ENCODE measurements at places on chromosomes 16 and 17. TPM values are rescaled to one million over a fixed set of nuclear protein-coding genes. Genes with fewer than 3 reads are reported as not detected.

DNA sequence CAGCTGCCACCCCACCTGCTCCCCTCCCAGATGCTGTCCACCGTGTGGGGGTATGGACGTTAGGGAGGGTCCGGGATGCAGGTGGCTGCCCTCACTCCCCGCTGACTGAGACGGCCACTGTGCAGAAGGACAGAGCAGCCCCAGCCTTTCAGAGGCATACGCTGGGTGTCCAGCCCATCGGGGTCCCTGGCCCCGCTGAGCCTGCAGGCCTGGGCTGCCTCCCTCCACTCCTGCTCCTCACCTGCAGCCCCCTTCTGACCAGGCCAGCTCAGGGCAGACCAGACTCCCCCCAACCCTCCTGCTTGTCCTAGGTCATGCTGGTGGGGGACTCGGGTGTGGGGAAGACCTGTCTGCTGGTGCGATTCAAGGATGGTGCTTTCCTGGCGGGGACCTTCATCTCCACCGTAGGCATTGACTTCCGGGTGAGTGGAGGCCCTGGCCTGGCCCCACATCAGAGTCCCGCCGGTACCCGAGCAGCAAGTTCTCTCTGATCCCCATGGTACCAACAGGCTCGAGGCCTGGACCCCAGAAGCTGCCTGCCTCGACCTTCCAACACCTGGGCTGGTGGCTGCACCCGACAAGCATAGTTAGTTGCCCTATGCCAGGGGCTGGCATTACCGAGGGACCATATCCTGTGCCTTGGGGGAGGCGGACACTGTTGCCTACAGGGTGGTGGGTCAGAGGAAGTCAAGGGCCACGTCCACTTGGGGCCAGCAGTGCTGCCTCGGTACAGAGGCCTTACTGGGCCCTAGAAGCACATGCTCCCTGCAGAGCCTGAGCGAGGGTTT is 1.4 kb downstream of the RAB26 start:
- H3K4me1 ChIP-seq: peaks cover 10% of the 10 kb centered on the region
- no peak for DNase-seq
- H3K36me3 ChIP-seq: peaks cover 46% of the 10 kb centered on the region
- H3K27ac ChIP-seq: no peak overlapping the region

GRCh38 chr17:76528528-76529223 is 8.8 kb downstream of the CYGB start:
- H3K27me3 ChIP-seq: peaks cover 9% of the 10 kb centered on the region
- no peak overlapping the region for H3K4me3 ChIP-seq
- no peaks in the 10 kb centered on the region for H3K4me1 ChIP-seq
- DNase-seq: no peak
- no peak overlapping the region for H3K27ac ChIP-seq

The TMEM204 gene
- total RNA-seq: 17.2 TPM

The KRTAP2-3 gene
- not detected for total RNA-seq

DNA sequence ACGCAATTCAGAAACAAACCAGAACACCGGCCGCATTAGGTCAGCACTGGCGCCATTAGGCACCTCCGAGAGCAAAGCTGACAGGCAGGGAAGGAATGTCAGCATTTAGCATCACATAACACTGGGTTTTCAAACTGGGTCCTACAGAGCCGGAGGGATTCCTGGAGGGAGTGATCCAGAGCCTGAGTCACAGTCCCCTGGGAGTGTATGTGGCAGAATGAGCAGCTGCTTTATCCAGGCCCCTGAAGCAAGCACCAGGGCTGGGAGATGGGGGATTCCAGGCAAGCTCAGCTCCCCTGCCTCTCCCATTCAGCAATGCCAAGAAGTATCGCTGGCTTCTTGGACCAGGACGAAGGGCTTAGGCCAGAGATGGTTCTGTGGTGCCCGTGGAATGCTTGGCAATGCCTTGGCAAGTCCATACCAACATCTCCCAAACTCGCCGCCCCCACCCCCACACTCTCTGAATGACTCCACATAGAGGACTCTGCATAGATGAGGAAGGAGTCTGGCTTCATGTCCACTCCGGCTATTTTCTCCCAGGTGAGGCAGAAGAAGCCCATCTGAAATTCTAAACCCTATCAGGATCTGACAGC is 20.4 kb downstream of the GAS7 start:
- no peak overlapping the region for H3K4me3 ChIP-seq
- H3K36me3 ChIP-seq: no peaks in the 10 kb centered on the region
- no peak for DNase-seq
- no peak overlapping the region for H3K27ac ChIP-seq
- H3K27me3 ChIP-seq: no peaks in the 10 kb centered on the region

The MLX gene
- total RNA-seq: 54.8 TPM

- no peaks in the 10 kb centered on the region for H3K4me1 ChIP-seq
- no peaks in the 10 kb centered on the region for H3K36me3 ChIP-seq
- no peak overlapping the region for H3K27ac ChIP-seq
- peaks cover 12% of the 10 kb centered on the region for H3K27me3 ChIP-seq
- DNase-seq: no peak
Measured at GRCh38 chr17:55186937-55187770, 77.6 kb upstream of the HLF start.

- H3K27ac ChIP-seq: no peak overlapping the region
- no peaks in the 10 kb centered on the region for H3K4me1 ChIP-seq
- no peaks in the 10 kb centered on the region for H3K27me3 ChIP-seq
- no peaks in the 10 kb centered on the region for H3K36me3 ChIP-seq
- H3K4me3 ChIP-seq: no peak overlapping the region
Measured at GRCh38 chr17:15175356-15175755, 89.8 kb downstream of the PMP22 start.

Data from activated T-helper 2 cell treated with anti-CD3 and anti-CD28 coated beads, Interferon-gamma antibody, Interleukin-2, Interleukin-4, amounts not matched to agents 10 μg/mL and 5 μg/mL and 100 μg/mL, durations not matched to agents 14 hours and 24 hours and 36 hours (primary cell).